ENCODE measurements at places on chromosomes 7 and 10. TPM values are rescaled to one million over a fixed set of nuclear protein-coding genes. Genes with fewer than 3 reads are reported as not detected.

GRCh38 chr7:46764100-46764936 lies 817.6 kb downstream of the TNS3 start:
- DNase-seq, result peak; percentile 82

DNA sequence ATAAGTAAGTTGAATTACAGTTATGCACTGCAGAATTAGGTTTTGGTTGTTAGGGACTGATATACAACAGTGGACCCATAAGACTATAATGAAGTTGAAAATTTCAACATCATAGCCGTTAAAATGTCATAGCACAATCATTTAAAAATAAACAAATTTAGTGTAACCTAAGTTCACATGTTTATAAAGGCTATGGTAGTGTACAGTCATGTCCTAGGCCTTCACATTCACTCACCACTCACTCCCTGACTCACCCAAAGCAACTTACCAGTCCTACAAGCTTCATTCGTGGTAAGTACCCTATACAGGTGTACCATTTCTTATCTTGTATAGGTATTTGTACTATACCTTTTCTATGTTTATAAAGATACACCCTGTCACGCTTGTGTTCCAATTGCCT lies 113.7 kb downstream of the RAB11FIP2 start:
- H3K36me3 ChIP-seq, result no peaks in the 10 kb centered on the region
- no peaks in the 10 kb centered on the region for H3K27me3 ChIP-seq
- no peak overlapping the region for H3K4me3 ChIP-seq
- no peaks in the 10 kb centered on the region for H3K4me1 ChIP-seq
- DNase-seq, result no peak
- H3K27ac ChIP-seq, result no peak overlapping the region

DNA sequence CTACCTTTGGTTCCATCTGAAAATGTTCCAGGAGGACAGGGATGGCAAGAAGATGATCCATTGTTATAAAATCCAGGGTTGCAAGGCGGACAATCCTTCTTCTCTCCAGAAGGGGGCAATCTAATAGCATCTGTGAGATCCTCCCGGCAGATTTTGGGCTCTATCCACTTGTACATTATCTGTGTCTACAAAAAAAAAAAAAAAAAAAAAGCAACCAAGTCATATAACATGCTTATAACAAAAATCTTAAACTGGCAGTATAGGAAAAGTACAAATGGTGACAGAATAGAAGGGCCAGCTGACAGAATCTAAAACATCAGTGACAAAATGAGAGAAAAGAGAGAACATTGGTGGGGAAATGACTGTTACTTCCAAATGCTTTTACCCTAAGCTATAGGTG lies 132.7 kb downstream of the ELAPOR2 start:
- H3K4me1 ChIP-seq, result no peaks in the 10 kb centered on the region
- no peaks in the 10 kb centered on the region for H3K36me3 ChIP-seq
- H3K27me3 ChIP-seq, result no peaks in the 10 kb centered on the region
- DNase-seq, result peak; percentile 28
- no peak overlapping the region for H3K4me3 ChIP-seq

Gene LRRC18
- total RNA-seq, result not detected

Gene GLI3
- total RNA-seq, result not detected

Gene POU6F2
- total RNA-seq, result not detected

All from PC-9 (cell line).